ENCODE measurements at places on chromosomes 3 and 15.

GRCh38 chr15:29968099-29968894 is 114.5 kb upstream of the GOLGA8J start:
- peaks cover 2% of the 10 kb centered on the region for H3K4me1 ChIP-seq
- DNase-seq = no peak
- peaks cover 53% of the 10 kb centered on the region for H3K27me3 ChIP-seq
- no peak overlapping the region for H3K4me3 ChIP-seq

DNA sequence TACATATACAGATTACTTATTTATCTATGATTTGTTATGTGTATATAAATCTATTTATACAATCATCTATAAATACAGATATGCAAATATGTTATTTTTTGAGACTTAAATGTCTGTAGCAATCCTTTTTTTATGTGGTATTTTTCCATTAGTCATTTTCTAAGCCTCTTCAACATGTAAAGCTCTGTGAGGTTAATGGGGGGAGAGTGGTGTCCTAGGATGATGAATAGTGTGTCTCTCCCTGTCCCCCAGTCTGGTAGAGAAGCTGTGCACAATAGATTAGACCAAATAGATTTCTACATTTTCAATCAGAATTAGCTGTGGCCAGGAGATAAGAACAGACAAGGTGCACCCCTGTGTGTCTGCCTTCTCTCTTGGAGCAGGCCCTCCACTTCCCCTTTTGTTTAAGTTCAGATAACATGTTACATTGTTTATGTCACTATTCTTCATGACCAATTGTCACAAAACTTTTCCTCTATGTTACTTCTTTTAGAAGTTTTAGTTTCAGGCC is 453.9 kb downstream of the LPP start:
- peaks cover 10% of the 10 kb centered on the region for H3K4me1 ChIP-seq
- H3K27ac ChIP-seq = no peak overlapping the region
- H3K36me3 ChIP-seq = peaks cover 25% of the 10 kb centered on the region
- no peak for DNase-seq

- peaks cover 17% of the 10 kb centered on the region for H3K36me3 ChIP-seq
- DNase-seq = no peak
- H3K27me3 ChIP-seq = no peaks in the 10 kb centered on the region
- no peaks in the 10 kb centered on the region for H3K4me1 ChIP-seq
Observed at GRCh38 chr15:35443376-35443775, 102.6 kb downstream of the DPH6 start.

- H3K36me3 ChIP-seq = no peaks in the 10 kb centered on the region
- H3K4me1 ChIP-seq = no peaks in the 10 kb centered on the region
- H3K27ac ChIP-seq = no peak overlapping the region
- H3K4me3 ChIP-seq = no peak overlapping the region
- peaks cover 10% of the 10 kb centered on the region for H3K27me3 ChIP-seq
- no peak for DNase-seq
Observed at GRCh38 chr15:35721751-35722150, 175.8 kb upstream of the DPH6 start.

GRCh38 chr3:159795042-159795441 is 193.6 kb upstream of the IL12A start:
- H3K4me1 ChIP-seq = peaks cover 3% of the 10 kb centered on the region
- no peak for DNase-seq
- no peak overlapping the region for H3K27ac ChIP-seq
- H3K27me3 ChIP-seq = peaks cover 9% of the 10 kb centered on the region

DNA sequence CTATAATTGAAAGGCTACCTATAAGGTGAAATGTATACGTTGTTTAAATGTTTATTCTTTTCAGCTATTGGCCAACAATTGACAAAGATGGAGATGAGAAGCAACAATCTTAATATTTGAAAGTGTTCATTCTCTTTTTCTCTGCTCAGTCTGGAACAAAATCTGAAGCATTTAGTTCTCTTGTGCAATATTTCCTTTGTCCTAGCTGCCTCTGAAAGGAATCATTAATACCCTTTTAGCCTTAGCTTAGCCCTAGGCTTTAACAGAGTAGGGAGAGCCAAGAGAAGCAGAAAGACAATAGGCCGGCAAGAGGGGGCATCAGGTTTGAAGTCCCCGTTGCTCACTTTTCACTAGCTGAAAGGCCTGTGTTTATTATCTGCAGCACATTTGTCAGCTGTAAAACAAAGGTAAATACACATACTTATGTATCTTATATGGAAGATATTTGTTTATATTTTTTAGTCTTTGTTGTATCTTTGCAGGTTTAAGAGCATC is 422.5 kb upstream of the SEMA6D start:
- H3K4me3 ChIP-seq = no peak overlapping the region
- no peaks in the 10 kb centered on the region for H3K36me3 ChIP-seq
- H3K4me1 ChIP-seq = no peaks in the 10 kb centered on the region
- no peak for DNase-seq
- H3K27ac ChIP-seq = no peak overlapping the region

GRCh38 chr15:78050441-78050809 is 27.1 kb downstream of the TBC1D2B start:
- H3K4me1 ChIP-seq = peaks cover 78% of the 10 kb centered on the region
- H3K27ac ChIP-seq = peak overlapping the region; percentile 80
- no peaks in the 10 kb centered on the region for H3K27me3 ChIP-seq
- DNase-seq = no peak

GRCh38 chr15:72962054-72962702 is 90.1 kb upstream of the NEO1 start:
- no peaks in the 10 kb centered on the region for H3K4me1 ChIP-seq
- H3K27ac ChIP-seq = no peak overlapping the region
- peaks cover 8% of the 10 kb centered on the region for H3K27me3 ChIP-seq
- no peak overlapping the region for H3K4me3 ChIP-seq

Data from activated naive CD4-positive, alpha-beta T cell treated with anti-CD3 and anti-CD28 coated beads for 36 hours (primary cell).